ENCODE measurements at places on chromosomes 7 and 10. TPM values are rescaled to one million over a fixed set of nuclear protein-coding genes. Genes with fewer than 3 reads are reported as not detected.

DNA sequence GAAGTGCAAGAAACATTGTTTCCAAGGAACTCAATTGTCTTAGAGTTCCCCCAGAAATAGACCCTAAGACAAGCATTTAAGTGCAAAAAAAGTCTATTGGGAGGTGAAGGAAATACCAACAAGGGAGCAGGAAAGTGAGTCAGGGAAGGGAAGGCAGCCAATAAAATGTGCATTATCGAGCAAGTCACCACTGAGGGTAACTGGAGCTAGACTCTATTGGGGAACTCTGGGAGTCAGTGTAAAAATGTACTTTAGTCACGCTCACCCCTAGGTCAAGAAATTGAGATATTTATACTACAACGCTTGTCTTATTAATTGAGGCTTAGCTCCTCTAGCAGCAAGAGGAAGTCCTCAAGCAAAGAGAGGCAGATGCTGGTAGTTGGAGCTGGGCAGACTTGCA is 137.7 kb downstream of the RTKN2 start:
- DNase-seq = no peak

GRCh38 chr10:50578949-50579348 is 44.8 kb downstream of the SGMS1 start:
- DNase-seq = no peak

DNA sequence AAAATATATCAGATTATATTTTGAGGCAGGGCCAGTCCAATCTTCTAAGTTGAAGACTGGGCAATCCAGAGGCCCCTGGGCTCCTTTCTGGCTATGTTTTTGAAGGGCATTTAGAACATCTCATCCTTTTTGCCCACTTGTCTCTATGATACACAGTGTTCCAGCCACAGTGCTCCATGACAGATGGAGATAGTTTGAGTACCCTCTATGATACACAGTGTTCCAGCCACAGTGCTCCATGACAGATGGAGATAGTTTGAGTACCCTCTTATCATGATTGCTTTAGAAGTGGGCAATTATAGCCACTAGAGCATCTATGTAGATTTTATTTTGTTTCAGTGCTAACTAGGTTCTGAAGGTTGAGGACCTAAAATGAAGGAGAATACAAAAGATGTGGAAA is 33.1 kb upstream of the A1CF start:
- DNase-seq = no peak

DNA sequence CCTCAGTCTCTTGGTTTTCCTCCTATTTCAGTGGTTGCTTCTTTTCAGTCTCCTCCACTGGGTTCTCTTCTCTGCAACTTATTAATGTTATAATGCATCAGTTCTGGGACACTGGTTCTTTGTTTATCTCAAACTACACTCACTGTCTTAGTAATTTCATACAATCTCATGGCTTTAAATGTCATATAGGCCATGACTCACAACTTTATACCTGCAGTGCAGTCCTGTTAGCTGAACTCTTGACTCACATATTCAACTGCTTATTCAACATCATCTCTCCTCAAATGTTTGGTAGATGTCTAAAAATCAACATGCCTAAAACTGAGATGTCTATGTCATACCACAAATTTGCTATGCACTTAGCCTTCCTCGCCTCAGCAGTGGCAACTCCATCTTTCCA is 101.2 kb upstream of the PALS2 start:
- no peak for DNase-seq

GRCh38 chr7:13946181-13946580 is 43.3 kb downstream of the ETV1 start:
- no peak for DNase-seq

The ABCB4 gene
- polyA plus RNA-seq = not detected

DNA sequence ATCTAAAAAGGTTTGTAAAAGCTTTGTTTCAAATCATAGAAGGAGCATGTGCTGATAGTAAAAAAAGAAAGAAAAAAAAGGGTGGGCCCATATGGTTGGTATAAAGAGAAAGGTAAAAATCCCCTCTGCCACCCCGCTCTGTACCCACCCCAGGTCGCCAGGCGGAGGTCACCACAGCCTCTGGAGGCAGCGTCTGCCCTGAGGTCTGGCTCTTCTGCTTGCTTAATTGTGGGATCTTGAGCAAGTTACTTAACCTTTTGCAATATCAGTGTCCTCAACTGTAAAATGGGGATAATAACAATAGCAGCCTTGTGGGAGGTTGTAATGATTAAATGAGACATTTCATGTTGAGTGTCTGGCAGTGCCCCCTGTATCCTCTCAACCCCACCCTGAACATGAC is 10.7 kb upstream of the PCBD1 start:
- DNase-seq = no peak

The BAIAP2L1 gene
- polyA plus RNA-seq = 41.7 TPM

DNA sequence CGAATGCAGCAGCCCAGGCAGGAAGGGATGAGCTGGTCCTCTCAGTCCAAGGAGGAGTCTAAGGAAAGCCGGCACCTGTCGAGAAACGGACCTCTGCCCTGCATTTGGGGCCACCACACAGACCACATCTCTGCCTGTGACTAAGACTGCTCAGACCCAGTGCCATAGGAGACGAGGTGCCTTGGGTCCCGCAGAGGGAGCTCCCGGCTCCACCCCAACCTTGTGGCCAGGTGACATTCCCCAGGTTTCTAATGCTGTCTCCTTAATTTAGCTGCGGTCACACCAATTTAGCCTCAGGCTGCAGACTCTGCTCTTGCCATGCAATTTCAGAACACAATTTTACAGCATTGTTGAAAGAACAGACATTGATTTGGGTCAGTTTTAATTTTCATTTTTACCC is 22.8 kb upstream of the CRHR2 start:
- no peak for DNase-seq

DNA sequence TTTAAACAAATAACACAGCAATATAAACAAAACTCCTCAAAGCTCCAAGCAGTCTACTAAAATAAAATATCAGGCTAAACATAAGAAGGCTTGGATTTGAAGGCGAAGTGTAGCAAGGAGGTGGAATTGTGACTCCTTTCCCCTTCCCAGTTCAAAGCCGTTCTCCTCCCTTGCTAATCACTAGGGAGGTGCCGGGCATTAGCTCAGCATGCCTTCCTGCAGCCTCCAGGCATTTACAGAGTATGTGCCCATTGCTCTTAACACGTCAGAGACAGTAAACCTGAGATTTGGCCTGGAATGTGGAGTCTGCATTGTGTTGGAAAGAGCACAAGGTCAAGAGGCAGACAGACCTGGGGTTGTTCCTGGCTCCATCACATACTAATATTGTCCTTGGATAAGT is 15.6 kb downstream of the CNNM1 start:
- DNase-seq = no peak

The AIFM2 gene
- polyA plus RNA-seq = 1.3 TPM

GRCh38 chr10:12321641-12322040 is 27.7 kb upstream of the CAMK1D start:
- no peak for DNase-seq

- DNase-seq = no peak
These were observed 207.3 kb downstream of the HGF start for GRCh38 chr7:81562581-81562980.

The CYP2C19 gene
- not detected for polyA plus RNA-seq

The DGKI gene
- polyA plus RNA-seq = 0.01 TPM

Data from keratinocyte (primary cell).